ENCODE measurements at places on chromosomes 7 and 10.

- DNase-seq: no peak
These were observed 938.9 kb downstream of the NRG3 start for GRCh38 chr10:82813856-82814255.

DNA sequence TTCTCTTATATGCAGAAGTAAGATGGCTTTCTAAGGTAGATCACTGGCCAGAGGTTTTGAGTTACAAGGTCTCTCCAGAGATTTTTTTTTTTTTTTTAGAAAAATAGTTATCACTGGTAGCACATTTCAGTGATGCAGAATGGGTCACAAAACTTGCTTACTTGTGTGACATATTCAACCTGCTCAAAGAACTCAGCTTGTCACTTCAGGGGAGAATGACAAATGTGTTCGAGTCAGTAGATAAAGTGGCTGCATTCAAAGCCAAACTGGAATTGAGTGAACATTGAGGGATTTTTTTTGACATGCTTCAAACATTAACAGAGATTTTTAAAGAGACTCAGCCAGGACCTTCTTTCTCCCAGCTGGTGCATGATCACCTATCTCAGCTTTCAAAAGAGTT, 33.4 kb downstream of the PHTF2 start:
- no peak for DNase-seq

GRCh38 chr7:40507166-40507565, 372.4 kb downstream of the SUGCT start:
- DNase-seq: no peak

GRCh38 chr10:82918022-82918421, 1043.0 kb downstream of the NRG3 start:
- DNase-seq: no peak

DNA sequence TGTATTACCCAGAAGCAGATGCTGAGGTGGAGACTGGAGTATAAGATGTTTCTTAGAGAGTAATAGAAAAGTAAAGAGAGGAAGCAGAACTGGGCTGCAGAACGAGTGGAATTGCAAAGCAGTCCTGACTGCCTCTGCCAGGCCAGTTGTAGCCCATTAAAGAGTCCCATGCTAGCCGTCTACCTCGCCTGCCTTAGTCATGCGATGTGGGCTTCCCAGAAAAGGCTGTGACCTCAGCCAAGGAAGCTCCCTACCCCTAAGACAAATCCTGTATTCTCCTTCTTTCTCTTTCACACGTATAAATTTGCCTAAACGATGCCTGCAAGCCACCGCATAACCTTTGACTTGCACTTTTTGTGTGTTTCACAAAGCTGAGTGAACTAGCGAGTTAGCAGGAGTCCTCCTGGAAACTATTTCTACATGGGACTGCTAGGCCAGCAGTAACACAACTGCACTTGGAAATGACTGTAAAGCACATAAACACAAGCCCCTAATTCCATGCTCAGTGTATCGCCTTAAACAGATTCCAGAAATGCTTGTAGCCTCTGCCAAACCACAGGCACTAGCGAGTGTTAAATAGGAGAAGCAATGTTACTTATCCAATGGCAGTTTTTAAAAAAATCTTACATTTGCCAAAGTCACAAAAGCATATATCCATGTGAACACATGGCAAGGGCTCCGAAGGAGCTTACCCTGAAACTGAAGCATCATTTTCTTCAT, 47.4 kb upstream of the GNAI1 start:
- DNase-seq: no peak

DNA sequence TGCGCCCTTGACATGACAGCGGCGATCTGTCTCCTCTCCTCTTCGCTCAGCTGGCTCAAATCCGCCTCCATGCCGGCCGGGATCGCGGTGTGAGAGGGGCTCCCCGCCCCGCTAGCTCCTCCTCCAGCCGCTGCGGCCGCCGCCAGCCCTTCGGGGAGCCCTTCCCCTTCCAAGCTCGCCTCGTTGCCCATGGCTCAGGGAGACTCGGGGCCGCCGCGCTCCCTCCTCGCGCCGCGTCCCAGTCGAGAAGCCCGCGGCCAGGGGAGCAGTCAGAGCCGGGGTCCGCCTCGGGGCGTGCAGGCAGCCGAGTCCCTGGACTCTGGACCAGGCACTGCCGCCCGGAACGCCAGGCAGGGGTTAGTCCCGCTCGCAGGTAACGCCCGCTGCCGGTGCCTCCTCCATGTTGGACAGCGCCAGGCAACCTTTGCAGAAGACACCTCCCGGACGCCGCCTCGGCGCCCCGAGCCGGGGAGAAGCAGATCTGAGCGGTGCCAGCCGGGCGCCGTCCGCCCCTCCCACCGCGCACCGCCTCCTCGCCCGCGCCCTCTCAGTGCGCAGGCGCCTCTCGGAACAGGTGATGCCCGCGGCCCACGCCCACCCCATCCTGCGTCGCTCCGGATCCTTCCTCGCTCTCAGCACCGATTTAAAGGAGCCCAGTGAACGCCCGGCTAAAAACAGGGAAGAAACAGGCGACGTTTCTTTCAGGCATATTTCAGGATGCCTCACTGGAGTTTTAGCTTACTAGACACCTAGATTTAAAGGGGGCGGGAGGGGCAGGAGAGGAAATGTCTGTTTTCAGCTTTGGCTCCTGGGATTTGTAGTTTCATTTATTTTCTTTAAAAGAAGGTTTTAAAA, at the start of gene PCLO:
TSS of gene PCLO (minus strand) at position 483 of the 855 bp plus-strand sequence. CDS start at position 191, 292 bp downstream.
- peak; percentile 8 for DNase-seq

GRCh38 chr7:47778153-47778661, 170.1 kb downstream of the PKD1L1 start:
- no peak for DNase-seq

DNA sequence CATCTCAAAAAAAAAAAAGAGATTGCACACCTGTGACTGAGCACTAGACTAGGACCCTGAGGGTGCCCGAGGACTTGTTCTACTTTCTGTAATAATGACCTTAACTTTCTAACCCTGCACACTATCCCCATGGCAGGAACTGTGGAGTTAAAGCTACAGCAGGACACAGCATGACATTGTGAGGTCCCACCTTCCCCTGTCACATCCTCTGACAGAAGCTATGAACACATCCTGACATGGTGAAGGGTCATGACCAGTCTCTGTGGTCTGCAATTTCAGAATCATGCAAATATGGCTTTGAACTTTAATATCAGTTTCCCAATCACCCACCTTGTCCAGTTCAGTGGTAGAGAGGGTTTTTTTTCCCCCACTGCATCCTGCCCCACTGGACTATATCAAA, 18.5 kb upstream of the SAR1A start:
- no peak for DNase-seq

- DNase-seq: no peak
These were observed at the start of gene CAMK2B for GRCh38 chr7:44325201-44325671. Gene CAMK2B, minus strand, starts transcription at chr7:44325594. Its CDS starts 173 bp downstream, at chr7:44325421.

DNA sequence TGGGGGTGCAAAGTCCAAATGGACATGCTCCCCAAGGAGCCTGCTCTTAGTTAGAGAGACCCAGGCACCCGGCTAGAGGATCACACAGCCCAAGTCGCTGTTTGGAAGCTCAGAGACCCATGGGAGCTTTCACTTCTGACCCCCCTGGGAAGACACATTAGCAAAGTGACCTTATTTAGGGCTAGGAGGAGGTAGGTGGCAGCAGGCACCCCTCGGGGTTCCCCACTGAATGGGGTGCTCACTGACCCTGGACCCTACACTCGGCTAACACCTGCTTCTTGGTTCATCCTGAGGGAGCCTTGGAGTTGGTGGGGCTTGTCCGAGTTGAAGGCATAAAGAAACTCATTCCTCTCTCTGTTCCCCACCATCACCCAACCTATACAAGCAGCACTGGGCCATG, 27.1 kb upstream of the HABP2 start:
- DNase-seq: no peak

DNA sequence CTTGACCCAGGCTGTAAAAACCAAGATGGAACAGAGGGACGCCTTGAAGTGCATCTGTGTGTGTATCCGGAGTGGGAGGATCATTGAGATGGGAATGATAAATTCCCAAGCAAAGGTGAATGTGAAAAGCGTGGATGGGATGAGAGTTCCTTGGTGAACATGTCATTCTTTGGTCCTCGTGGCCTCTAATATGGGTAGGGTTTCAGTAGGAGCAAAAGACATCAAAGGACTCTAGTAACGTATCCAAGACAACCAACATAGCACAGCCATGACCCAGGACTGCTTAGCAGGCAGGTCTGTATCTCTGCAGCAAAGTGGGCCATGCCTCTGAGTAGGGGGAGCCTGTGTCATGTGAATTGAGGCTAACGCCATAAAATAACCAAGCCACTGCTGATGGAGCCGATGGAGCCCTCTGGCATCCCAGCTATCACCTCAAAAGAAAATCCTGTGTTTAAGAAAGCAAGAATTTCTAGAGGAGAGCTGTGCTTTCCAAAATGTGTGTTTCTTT, 98.6 kb downstream of the CCDC3 start:
- DNase-seq: no peak
